Body of pancreas (tissue), 4 donors: ENCODE measurements at places on chromosomes 16 and 17. TPM values are rescaled to one million over a fixed set of nuclear protein-coding genes. Genes with fewer than 3 reads are reported as not detected.

GRCh38 chr16:75044800-75045361 is 46.1 kb downstream of the ZNRF1 start:
- no peaks in the 10 kb centered on the region for H3K27me3 ChIP-seq
- H3K4me3 ChIP-seq = no peak overlapping the region
- peak overlapping the region; percentile 39 for H3K27ac ChIP-seq
- DNase-seq = no peak

DNA sequence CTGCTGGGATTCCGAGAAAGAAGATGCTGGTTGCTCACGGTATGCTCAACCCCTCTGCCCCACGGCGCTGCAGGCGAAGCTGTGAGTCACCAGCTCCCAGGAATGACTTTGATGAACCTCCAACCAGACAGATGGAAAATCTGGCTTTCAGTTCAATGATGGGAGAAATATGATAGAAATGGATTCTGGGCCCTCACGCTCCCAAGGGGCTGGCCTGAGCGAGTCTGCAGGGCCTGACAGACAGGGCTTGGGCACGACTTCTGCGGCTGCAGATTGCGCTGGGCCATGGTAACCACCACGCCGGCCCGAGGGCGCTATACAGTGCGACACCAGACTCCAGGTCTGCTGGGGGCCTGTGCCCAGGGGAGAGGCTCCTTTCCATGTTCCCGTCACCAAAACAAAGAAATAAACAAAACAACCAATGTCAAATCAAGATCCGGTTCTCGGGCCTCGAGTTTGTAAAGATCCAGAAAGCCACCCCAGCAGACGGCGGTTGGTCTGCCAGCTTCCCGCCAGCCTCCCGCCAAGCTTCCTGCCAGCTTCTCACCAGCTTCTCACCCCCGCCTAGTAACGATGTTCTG is 11.1 kb upstream of the ABR start:
- no peak overlapping the region for H3K4me3 ChIP-seq
- H3K4me1 ChIP-seq = peaks cover 29% of the 10 kb centered on the region
- no peaks in the 10 kb centered on the region for H3K27me3 ChIP-seq
- DNase-seq = no peak
- H3K27ac ChIP-seq = no peak overlapping the region

The CHD3 gene
- total RNA-seq = 53.7 TPM

GRCh38 chr16:75820672-75821071 is 94.4 kb upstream of the CPHXL start:
- no peak overlapping the region for H3K27ac ChIP-seq
- DNase-seq = no peak
- H3K36me3 ChIP-seq = no peaks in the 10 kb centered on the region
- no peaks in the 10 kb centered on the region for H3K27me3 ChIP-seq

DNA sequence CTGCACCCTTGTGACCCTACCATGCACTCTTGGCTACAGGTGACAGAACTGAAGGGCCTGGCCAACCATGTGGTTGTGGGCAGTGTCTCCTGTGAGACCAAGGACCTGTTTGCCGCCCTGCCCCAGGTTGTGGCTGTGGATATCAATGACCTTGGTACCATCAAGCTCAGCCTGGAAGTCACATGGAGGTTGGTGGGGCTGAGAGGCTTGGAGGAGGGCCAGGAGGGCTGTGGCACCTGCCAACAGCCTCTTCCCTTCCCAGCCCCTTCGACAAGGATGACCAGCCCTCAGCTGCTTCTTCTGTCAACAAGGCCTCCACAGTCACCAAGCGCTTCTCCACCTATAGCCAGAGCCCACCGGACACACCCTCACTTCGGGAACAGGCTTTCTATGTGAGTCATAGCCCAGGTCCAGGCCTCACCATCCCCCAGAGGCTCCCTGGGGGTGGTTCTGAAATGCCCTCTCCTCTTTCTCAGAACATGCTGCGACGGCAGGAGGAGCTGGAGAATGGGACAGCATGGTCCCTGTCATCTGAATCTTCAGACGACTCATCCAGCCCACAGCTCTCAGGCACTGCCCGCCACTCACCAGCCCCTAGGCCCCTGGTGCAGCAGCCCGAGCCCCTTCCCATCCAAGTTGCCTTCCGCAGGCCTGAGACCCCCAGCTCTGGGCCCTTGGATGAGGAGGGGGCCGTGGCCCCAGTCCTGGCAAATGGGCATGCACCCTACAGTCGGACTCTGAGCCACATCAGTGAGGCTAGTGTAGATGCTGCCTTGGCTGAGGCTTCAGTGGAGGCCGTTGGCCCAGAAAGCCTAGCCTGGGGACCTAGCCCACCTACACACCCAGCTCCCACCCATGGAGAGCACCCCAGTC is 13.0 kb downstream of the RIPOR1 start:
- H3K27me3 ChIP-seq = no peaks in the 10 kb centered on the region
- peaks cover 60% of the 10 kb centered on the region for H3K4me1 ChIP-seq
- no peaks in the 10 kb centered on the region for H3K36me3 ChIP-seq
- no peak overlapping the region for H3K4me3 ChIP-seq
- DNase-seq = peak; percentile 78

DNA sequence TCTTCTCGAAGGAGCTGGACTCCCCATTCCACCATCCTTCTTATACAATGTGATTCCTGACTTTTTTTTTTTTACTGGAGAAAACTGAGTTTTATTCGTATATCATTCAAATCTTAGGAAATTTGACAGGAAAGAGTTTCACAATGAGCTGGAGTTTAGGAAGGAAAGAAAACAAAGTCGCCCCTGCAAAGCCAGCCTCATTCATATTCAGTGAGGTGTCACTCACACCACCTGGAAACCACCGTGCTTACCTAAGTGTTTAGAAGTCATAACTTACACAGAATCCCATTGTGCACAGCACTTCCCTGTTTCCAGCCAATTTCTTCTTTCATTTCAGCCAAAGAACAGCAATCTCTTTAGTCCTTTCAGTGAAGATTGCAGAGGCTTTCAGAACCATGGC is 90.3 kb upstream of the CHMP6 start:
- no peaks in the 10 kb centered on the region for H3K36me3 ChIP-seq
- H3K27ac ChIP-seq = no peak overlapping the region
- H3K27me3 ChIP-seq = no peaks in the 10 kb centered on the region
